ENCODE measurements at places on chromosomes 12 and 14.
A peak's percentile ranks its signal among the peaks of the same experiment; 100 is the strongest.

GRCh38 chr14:100822532-100823296 is 3.2 kb upstream of the MEG3 start:
- DNase-seq = no peak

DNA sequence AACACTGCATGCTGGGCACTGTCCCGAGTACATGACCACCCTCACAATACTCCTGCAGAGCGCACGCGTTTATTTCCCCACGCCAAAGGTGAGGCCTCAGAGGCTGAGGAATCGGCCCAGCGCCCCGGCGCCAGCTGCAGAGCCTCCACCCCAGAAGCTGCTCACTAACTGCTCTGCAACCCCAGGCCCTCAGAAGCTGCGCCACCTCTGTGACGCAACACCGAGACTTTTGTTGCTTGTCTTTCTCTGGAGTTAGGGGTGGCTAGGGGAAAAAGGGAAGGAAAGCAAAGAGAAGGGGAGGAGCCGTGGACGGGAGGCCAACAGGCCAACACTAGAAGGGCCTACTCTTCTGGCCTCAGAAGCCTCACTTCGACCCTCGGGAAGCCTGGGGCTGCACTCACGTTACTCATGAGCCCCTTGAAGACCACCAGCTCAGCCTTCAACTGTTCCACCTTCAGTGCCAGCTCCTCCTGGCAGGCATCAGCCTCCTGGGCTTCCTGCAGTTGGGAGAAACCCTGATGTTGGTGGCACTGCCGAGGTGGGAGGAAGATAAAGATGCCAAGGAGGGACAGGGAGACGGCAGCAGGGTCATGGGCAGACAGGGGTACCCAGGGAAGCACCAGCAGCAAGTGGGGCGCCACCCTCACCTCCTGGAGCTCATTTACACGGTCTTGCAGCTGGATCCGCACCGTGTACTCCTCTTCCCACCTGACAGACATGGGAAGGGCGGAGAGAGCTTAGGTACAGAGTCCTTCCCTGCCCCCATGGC is 5.4 kb downstream of the IFFO1 start:
- no peak for DNase-seq

GRCh38 chr12:88035907-88036289 is 6.7 kb upstream of the C12orf50 start:
- DNase-seq = no peak

- DNase-seq = no peak
Observed at GRCh38 chr12:131054345-131055092, 100.8 kb downstream of the ADGRD1 start.

DNA sequence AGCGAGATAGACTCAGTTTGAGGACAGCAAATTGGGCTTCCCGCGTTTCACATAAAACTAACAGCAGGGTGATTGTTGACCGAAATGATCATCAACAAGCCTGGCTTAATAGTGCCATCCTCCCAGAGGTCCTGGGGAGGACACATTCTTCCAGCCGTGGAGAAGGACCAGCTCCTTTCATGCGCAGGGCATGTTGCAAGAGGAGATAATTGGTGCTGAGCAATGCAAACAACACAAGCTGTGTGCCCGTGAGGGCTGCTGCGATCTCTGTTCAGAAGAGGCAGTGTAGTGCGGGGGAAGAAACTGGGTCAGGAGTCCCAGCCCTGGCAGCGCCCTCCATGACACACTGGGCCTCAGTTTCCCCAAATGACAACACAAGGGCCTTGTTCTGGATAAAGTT is 54.3 kb downstream of the CCDC85C start:
- DNase-seq = no peak

DNA sequence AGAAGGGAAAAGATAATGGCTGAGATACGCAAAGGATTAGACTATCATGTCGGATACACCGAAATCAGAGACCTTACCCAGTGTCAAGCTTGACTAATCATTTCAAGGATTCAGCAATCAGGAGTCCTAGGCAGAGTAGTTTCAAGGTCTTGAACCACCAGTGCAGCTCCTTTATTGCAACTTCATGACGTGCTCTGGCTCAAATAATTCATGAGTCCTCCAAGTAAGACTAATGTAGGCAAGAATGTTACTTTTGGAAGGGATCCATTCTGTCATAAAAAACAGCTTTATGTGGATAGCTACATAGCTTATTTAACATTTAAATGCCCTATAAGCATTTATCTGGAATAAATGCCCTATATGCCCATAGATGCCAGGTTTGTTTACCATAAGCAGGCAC is 123.2 kb downstream of the LMO3 start:
- DNase-seq = no peak

DNA sequence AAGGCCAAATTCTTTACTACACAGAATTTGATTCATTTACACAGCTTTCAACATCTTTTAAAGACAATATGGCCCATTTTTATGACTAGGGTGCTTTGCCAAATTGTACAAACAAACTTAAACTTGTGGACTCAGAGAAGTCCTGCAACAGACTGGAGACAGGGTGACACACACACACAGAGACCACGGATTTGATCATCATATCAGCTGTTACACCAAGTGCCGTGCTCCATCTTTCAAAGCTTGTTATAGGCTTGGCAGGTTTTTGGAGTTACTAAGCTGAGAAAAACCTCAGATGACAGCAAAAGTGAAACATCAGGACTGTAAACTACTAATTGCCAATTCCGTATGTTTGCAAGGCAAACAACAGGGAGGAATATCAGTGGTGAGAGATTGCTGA is 811.7 kb downstream of the GALC start:
- DNase-seq = no peak

DNA sequence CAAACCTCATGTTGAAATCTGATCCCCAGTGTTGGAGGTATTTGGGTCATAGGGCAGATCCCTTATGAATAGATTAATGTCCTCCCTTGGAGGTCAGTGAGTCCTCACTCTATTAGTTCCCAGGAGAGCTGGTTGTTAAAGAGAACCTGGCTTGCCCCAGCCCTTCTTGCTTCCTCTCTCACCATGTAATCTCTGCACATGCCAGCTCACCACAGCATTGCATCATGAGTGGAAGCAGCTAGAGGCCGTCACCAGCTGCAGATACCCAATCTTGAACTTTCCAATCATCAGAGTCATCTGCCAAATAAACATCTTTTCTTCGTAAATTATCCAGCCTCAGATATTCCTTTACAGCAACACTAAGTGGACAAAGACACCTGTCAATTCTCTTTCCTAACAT is 161.8 kb upstream of the IGF1 start:
- DNase-seq = no peak

- DNase-seq = no peak
Observed at GRCh38 chr14:61701946-61702345, 6.6 kb downstream of the HIF1A start.

- no peak for DNase-seq
Observed at GRCh38 chr12:25052914-25053211, 104.0 kb upstream of the BCAT1 start.

DNA sequence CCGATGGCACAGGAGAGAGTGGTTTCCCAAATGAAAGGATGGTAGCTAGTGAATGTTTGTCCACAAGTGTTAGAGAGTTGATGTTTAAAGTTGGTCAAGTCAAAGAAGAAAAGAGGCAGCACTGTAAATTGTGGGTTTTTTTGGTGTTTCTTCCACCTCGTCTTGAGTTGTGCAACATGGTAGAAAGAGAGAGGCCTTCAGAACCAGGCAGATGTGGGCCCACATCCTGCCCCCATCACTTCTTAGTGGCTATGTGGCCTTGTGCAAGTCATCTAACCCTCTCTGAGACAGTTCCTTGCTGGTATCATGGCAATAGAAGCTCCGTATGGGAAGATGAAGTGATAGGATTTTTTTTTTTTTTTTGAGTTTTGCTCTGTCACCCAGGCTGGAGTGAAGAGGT is 60.8 kb downstream of the NDUFA12 start:
- no peak for DNase-seq

- DNase-seq = peak; percentile 96
Observed at GRCh38 chr12:114684098-114684869, at the start of gene TBX3. Gene TBX3 (minus strand): TSS chr12:114684175. CDS start chr12:114683200, 975 bp downstream.

- no peak for DNase-seq
Observed at GRCh38 chr14:97695456-97695981, 898.3 kb downstream of the VRK1 start.

- no peak for DNase-seq
Observed at GRCh38 chr12:15861404-15861803, 20.8 kb upstream of the STRAP start.

DNA sequence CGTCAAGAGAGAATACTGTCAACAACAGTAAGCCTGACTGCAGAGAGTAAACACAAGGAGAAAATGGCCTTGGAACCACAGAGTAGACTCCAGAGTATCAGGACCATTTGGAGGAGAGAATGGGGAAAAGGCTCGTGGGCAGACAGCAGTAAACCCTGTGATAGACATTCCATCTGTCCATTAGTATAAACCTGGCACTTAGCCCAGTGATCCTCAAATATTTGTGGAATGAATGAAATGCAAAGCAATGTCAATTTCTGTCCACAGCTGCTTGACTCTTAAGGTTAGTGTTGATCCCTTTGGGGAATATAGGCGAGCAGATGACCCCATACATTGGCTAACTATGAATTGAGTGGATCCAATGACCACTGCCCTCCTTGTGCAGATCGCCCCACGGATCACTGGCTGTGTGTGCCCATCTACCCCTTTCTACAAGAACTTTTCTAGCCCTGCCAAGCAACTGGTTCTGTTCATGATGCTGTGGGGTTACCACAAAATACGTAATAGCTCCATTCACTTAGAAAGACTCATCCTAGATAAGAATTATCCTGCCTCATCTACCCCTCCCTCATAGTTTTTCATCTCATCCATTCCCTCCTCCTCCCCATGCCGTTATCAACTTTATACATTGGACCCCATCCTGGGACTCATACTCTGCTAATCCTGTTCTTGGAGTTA is 846.8 kb downstream of the NRXN3 start:
- peak; percentile 20 for DNase-seq

DNA sequence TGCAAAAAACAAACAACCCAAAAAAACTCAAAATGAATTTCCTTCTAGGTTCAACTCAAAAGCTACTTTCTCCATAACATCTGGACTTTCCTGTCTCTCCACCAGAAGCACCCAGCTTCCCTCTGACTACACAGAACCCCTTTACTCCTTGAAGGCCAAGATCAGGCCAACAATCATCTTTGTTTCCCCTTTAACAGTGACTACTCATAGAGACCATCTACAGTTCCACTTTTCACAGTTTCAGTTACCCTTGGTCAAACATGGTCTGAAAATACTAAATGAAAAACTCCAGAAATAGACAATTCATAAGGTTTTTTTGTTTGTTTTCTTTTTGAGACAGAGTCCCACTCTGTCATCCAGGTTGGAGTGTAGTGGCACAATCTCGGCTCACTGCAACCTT is 11.8 kb downstream of the GCH1 start:
- no peak for DNase-seq

- no peak for DNase-seq
Observed at GRCh38 chr12:2970744-2971143, 11.5 kb downstream of the TEAD4 start.

DNA sequence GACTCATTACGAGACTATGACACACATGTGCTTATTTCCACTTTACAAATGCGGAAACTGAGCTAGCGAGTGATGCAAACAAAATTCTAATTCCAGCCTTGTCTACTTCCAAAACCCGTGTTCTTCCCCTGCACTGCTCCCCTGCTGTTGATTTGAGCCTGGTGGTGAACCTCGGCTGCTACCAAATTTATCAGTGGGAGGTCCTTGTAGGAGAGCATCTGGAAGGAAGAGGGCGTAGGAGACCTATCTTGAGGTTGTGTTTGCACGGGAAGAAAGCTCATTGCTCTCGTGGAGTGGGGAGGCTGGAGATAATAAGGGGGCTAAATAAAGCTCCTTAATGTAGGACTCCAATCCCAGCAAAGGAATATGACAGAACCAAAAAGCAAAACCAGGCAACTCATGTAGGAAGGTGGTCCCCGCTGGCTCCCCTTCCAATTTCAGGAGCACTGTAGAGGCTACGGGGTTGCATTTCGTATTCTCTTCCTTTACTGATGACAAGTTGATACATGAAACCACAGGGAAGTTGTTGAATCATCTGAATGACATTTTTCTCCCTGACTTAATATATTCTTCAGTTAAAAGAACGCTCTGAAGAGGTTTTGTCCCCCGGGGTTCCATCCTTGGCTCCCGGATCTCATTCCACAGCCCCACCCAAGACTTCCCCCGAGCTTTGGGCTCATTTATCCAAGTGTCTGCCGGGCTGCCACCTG is 52.6 kb downstream of the FZD10 start:
- no peak for DNase-seq

DNA sequence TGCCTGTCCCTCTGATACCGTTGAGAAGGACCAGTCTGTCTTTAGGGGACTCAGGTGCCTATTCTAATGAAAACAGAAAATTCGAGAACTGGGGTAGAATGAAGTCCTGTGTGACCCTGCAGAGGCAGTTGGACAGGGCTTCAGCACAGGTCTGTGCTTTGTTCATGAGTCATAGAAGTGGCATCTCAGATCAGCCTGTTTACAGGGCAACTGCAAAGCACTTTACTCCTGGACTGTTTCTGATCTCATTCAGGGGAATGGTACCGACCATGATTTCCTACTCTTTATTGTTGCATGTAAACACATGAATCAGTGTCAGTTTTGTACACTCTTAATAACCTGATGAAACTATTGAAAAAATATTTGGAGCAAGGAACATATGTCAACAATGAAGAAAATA is 1517.0 kb downstream of the AACS start:
- DNase-seq = no peak

DNA sequence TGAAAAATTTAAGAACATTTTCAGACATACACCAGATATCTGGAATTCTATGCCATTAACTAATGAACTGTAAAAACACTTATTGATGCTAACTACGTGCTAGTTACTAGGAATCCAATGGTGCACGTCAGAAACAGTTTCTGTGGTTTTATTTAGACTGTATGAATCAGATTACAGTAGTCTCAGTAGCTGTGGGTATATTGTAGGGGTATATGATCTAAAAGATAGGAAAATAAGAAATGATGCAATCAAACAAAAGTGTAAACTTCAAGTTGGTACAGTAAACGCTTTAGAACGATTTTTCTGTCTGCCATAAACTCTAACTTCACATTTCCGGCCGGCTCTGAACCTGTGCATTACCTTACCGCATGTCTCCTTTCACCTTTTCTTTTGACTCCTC is 2.3 kb downstream of the ABCC9 start:
- DNase-seq = no peak

- DNase-seq = no peak
Observed at GRCh38 chr12:50415899-50416479, 15.3 kb downstream of the LARP4 start.

GRCh38 chr12:117051380-117051779 is 47.8 kb downstream of the TESC start:
- DNase-seq = no peak

- no peak for DNase-seq
Observed at GRCh38 chr14:38248321-38249028, 7.4 kb downstream of the CLEC14A start.

- no peak for DNase-seq
Observed at GRCh38 chr12:121453629-121454028, 53.7 kb downstream of the RNF34 start.

GRCh38 chr12:33663000-33663654 is 223.5 kb upstream of the SYT10 start:
- no peak for DNase-seq

GRCh38 chr14:35133542-35134328 is 11.4 kb downstream of the PRORP start:
- no peak for DNase-seq

- DNase-seq = no peak
Observed at GRCh38 chr14:99792551-99793212, 531 bp upstream of the EML1 start.
